ENCODE measurements at places on chromosomes 2 and 18.

DNA sequence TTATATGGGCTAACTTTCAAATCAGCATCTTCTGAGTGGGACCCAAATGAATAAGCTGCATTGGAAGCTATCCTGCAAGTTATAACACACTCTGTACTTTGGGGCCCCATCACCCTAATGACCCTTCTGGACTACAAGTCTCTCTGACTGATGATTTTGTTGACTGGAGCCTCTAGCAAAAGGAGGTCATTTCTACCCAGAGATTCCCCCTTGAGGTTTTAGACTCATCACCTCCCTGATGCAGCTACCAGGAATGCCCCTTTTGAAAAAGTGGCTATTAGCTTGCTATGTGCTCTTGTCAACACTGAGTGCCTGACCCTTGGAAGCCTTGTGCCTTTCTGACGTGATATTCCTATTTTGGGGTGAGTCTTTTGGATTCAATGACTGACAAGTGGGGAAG is 54.5 kb upstream of the NEMP2 start:
- no peak for DNase-seq

DNA sequence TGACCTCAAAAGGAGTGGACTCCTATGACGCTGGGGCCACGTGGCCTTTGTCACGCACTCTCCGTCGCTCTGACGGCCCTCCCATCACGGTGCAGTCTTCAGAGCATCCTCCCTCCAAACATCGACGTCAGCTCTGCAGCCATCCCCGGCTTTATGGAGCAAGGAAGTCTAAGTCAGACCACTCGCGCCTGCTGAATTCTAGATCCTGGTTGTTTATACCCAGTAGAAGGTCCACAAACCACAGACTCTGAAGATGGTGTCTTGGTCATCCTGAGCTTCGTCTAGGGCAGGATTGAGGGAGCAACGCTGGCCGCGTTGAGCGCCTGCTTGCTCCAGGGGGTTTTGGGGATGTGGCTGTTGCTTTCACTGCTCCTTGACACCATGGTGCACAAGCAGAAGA is 228.0 kb upstream of the SALL3 start:
- DNase-seq: no peak

- no peak for DNase-seq
These were observed 147.3 kb upstream of the TCF4 start for GRCh38 chr18:55735199-55735855.

GRCh38 chr2:238158509-238159070 is at the start of gene ERFE:
TSS of gene ERFE (plus strand) at chr2:238158970. CDS start at chr2:238159008, 38 bp downstream.
- no peak for DNase-seq

DNA sequence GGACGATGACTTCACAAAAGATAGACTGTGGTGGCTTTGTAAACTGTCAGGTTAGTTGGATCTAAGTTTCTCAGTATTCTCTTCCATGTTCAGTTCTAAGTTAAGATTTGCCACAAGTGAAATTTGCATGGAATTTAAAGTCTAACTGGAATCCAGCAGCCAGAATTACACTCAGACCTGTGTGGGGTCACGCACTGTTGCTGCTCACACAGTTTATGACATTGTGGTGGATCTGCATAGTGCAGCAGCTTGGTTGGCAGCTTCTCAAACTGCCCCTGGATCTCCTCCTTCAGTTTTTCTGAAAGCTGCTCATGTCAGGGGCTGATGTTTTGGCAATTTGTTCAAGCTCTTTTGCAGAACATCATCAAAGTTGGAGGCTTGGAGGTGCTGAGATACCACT is 228.1 kb upstream of the KCNJ3 start:
- DNase-seq: no peak

- no peak for DNase-seq
These were observed 7.3 kb downstream of the RPS27A start for GRCh38 chr2:55239656-55240222.

- DNase-seq: no peak
These were observed 20.0 kb downstream of the EMX1 start for GRCh38 chr2:72937356-72937669.

GRCh38 chr2:41933046-41933420 is 114.8 kb upstream of the PKDCC start:
- no peak for DNase-seq

GRCh38 chr18:63220903-63221302 is 98.7 kb downstream of the BCL2 start:
- DNase-seq: no peak

- DNase-seq: no peak
These were observed 166.6 kb downstream of the TNS1 start for GRCh38 chr2:217835931-217836891.

GRCh38 chr18:56086786-56087185 is 498.8 kb upstream of the TCF4 start:
- DNase-seq: no peak

DNA sequence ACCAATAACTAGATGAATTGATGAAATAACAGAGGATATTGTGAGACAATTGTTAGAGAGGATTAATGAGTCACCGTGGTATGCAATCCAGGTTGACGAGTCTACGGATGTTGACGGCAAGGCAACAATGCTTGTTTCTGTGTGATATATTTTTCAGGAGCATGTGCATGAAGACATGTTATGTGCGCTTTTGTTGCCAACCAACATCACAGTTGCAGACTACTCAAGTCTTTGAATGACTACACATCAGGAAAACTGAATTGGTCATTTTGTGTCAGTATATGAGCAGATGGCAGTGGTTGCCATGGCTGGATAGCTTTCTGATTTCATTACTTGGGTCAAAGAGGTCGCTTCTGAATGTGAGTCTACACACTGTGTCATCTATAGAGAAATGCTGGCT is 96.8 kb upstream of the CRACDL start:
- DNase-seq: no peak

- DNase-seq: no peak
These were observed 545.0 kb upstream of the PIK3C3 start for GRCh38 chr18:41410006-41410405.

DNA sequence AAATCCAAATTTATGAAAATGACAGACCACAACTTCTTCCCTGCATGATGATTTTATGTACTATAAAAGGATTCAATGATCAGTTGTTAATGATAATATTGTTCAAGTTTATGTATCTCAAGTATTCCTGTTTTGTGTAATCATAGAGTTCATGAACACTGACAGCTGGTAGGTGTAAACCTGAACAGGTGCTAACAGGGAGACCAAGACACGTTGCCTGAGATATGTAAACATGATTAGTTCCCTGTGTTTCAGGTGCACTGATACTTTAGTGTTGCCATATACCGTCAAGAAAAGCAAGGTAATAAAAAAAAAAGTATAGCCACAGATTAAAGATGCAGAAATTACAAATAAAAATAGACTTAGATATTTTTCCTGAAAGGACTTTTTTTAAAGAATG is 131.8 kb downstream of the BAZ2B start:
- DNase-seq: no peak

DNA sequence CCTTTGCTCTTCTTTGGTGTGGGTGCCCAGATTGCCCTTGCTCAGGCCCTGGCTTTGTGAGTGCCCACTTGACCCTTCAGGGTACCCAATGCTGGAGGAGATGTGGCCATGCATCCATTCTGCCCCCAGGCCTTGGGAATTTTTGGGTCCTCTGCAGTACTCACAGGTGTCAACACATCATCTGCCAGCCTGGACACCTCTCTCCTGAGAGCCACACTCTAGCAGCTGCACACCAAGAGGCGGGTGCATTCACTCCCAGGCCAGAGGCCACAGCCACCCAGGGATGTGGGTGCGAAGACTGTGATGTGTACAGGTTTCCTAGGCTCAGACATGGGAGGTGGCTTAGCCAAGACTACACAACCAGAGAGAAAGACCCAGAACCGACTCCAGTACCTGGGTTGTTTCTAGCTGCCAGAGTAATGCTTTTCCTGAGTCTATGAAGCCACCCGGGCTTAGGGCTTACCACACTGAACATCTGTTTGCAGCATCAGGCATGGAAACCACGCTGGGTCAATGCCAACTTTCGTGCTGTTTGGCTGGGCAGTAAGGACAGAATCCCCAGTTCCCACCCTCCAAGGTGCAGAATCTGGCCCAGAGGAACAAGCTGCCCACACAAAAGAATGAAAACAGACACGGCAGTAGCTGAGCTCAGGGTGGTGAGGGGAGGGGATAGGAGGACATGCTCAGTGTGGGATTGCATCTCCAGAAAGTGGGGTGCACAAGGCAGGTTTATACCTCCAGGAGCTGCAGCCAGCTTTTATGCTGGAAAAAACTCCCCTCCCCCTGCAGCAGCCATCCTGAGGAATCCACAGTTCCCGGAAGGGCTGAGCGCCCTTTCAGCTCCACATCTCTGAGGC is 40.1 kb downstream of the KCNF1 start:
- DNase-seq: no peak

GRCh38 chr2:240619506-240620148 is 5.7 kb upstream of the GPR35 start:
- no peak for DNase-seq

- no peak for DNase-seq
These were observed 3.7 kb upstream of the GAD1 start for GRCh38 chr2:170812710-170813600.

- DNase-seq: no peak
These were observed 105.9 kb upstream of the ST6GAL2 start for GRCh38 chr2:106991866-106992265.

DNA sequence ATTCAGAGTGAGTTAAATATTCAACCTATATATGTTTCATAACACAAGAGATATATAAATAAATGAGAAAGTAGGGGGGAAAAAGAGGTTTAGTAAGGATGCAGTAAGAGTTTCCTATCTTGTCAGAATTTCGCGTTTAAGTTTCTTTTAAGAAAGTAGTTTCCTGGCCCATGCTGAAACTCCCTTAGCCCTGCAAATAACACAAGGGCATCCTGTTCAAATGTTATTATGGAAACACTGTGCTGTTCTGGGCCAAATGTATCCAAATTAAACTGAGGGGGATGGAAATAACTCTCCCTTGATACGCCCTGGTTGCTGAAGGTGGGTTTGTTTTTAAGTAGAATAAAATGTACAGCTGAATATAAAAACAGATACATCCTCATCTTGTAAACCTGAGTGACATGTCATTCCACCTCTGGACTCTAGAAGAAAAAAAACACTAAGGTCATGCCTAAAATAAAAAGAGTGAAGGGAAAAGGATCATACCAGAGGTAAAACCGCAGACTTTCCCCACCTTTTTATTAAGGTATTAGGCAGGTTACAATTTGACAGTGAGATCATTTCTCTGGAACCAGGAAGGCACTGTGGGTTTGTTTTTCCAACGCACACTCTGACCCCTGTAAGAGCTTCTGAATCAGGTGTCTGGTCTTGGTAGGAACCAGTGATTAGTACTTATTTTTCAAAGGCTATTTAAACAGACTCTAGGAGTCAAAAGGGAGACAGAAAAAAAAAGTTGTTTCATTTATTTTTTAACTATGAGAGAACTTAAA is 16.7 kb downstream of the BCL2 start:
- DNase-seq: no peak

- no peak for DNase-seq
These were observed 501.2 kb upstream of the LINC00305 start for GRCh38 chr18:64650068-64650467.

GRCh38 chr2:64186699-64187605 is 42.7 kb upstream of the PELI1 start:
- no peak for DNase-seq

GRCh38 chr18:27797484-27797883 is 379.4 kb downstream of the CDH2 start:
- no peak for DNase-seq

GRCh38 chr2:98025481-98026037 is 29.8 kb upstream of the TMEM131 start:
- DNase-seq: no peak

DNA sequence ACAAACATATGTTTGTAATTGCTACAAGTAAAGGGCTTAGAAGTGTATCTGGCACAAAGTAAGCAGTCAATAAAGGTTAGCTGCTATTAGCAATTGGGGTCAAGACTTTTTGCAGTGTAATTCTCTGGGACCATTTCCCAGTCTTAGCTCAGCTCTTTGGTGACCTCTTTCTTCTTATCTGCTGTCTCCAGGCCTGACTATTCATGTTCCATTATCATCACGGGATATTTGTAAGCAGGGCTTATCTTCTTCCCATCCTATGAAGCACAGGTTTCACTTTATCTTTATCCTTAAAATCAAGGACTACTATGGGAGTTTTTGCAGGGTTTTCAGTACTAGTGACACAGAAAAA is 131.7 kb downstream of the DOCK10 start:
- no peak for DNase-seq

GRCh38 chr18:74493689-74494088 is 2.5 kb upstream of the CNDP2 start:
- DNase-seq: peak; percentile 37

GRCh38 chr2:29245742-29246382 is 130.6 kb downstream of the CLIP4 start:
- DNase-seq: no peak

GRCh38 chr2:236603361-236604015 is 33.9 kb downstream of the ACKR3 start:
- no peak for DNase-seq

GRCh38 chr2:27954771-27955383 is 64.3 kb downstream of the BABAM2 start:
- DNase-seq: no peak

DNA sequence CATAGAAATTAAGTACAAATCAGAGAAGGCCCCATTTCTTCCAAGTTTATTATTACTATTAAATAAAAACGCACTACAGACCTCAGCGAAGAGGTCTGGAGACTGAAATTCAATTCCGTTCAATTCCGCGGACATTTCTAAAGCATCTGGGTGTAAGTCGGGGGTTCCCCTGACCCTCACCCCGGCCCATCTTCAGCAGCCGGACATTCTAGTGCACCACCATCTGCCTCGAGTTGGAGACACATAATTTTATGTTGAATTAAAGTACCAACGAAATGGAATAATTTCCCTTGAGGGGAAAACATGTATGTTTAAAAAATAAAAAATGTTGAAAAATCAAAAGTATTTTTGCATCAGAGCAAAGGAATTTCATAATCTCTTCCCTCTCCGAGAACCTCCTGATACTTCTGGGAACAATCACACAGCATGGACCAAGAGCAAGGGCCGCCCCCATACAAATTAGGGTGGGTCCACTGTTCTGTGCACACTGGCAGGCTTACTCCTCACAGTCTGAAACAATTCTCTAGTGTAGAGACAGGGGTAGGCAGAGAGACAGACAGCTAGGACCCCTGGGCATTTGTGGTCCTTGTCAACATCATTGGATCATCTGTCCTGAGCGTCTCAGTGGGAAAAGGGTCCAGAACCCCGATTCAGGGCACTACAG is 29.3 kb downstream of the MBP start:
- no peak for DNase-seq

DNA sequence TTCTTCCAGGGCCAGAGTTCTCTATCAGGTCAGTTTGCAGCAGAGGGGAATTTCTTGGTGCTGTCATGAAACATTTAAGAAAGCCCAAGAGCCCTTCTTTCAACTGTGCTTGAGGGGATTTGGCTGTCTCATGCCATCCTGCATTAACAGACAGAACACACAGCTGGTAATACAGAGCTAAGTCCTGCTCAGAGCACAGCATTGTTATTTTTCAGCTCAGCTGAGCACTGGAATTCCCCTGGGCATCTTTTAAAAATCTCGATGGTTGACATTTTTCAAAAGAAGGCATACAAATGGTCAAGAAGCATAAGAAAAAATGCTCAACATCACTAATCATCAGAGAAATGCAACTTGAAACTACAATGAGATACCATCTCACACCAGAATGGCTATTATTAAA is 14.9 kb upstream of the IL1R2 start:
- no peak for DNase-seq

GRCh38 chr2:214217599-214217998 is 193.3 kb upstream of the VWC2L start:
- no peak for DNase-seq

All from activated CD8-positive, alpha-beta memory T cell treated with anti-CD3 and anti-CD28 coated beads for 1 hour (primary cell).